Stimulated activated CD4-positive, alpha-beta T cell treated with anti-CD3 and anti-CD28 coated beads, TNF-alpha, amount 100 ng/mL, for 4 hours (primary cell): ENCODE measurements at places on chromosomes 11 and 22.

GRCh38 chr11:112697391-112698178, 263.6 kb upstream of the NCAM1 start:
- no peak for DNase-seq

DNA sequence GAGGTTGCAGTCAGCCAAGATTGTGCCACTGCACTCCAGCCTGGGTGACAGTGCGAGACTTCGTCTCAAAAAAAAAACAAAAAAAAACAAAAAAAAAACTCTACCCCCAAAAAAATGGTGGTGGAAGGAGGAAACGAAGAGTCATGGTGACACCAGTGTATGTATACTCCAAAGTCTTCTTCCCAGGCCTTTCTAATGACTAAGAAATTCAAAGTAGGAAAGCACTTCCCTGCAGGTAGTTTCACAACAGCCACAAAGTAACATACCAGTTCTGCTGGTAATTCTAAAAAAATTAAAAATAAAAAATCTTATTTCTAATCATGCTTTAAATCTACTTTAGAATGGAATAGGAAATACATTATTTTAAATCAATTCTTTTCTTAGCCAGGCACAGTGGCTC, 72.6 kb downstream of the DENND5A start:
- DNase-seq = no peak

GRCh38 chr22:42621505-42622002, 6.9 kb upstream of the POLDIP3 start:
- peak; percentile 23 for DNase-seq

DNA sequence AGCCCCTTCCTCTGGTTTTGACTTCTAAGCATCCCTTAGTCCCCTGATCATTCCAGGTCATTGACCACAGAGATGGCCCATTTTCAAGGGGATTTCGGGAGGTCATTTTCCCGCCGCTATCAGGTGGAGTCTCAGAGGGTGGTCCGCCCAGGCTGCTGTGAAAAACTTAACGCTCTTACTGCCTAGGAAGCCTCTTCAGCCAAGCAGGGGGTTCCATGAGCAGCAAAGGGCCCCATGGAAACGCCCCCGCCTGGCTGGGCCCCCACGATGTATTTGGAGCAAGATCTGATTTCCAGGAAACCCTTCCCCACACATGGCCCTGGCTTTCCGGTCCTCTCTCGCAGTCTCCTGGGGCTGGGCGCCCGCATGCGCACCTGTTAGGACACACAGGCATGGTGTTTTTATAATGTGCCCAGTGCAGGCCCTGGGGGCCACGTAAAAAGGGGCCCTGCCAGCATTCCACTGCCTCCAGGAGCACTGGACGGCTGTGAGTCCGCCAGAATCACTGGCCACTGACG, 32.5 kb downstream of the ANO1 start:
- DNase-seq = no peak

GRCh38 chr11:74923125-74923524, 25.8 kb downstream of the XRRA1 start:
- DNase-seq = no peak

GRCh38 chr11:30956751-30957150, 370.6 kb upstream of the MPPED2 start:
- DNase-seq = no peak

- no peak for DNase-seq
Observed at GRCh38 chr11:8039530-8040260, 41.3 kb upstream of the TUB start.

DNA sequence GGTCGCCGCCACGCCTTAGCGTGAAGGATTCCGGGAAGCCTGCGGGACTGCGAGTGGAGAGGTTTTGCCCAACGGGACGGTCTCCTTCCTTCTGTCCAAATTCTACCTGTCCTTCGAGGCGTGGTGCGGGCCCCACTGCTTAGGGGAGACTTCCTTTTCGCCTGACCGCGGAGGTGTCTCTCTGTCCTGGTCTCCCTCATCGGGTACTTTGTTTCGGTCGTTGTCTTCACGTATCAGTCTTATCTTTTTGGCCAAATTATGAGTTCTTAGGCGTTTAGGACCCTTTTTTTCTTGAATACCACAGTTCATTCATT, 388 bp downstream of the HINFP start:
- DNase-seq = no peak

GRCh38 chr22:33524511-33525260, 395.6 kb downstream of the LARGE1 start:
- no peak for DNase-seq

DNA sequence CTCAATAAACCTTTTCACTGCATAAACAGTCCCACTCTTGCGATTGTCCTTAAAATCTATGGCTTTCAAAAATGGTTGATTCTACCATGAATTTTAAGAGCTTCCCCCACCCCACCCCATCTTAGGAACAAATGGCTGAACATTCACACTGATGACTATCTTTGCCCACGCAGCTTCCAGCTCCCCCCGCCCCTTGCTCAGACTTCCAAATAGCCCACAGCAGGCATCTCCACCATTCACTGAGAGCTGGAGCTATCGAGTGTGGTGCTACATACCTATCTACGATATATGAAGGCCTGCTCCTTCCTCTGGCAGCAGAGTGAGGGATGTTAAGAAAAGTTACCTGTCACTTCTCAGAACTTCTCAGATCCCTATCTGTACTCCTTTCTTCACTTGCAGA, 26.7 kb downstream of the EIF3F start:
- DNase-seq = no peak

DNA sequence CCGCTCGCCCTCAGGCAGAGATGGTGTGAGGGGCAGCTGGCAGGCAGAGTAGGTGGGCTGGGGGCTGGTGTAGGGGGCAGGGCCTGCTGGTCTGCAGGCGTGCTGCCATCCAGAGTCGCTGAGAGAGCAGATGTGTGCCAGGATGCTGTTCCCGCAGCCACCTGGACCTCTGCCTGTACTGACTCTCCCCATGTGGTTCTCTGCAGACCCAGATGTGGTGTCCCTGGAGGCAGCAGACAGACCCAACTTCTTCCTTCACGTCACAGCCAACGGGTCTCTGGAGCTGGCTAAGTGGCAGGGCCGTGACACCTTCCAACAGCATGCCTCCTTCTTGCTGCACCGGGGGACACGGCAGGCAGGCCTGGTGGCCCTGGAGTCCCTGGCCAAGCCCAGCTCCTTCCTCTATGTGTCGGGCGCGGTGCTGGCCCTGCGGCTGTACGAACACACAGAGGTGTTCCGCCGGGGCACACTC, 58.6 kb downstream of the OTOG start:
- no peak for DNase-seq

DNA sequence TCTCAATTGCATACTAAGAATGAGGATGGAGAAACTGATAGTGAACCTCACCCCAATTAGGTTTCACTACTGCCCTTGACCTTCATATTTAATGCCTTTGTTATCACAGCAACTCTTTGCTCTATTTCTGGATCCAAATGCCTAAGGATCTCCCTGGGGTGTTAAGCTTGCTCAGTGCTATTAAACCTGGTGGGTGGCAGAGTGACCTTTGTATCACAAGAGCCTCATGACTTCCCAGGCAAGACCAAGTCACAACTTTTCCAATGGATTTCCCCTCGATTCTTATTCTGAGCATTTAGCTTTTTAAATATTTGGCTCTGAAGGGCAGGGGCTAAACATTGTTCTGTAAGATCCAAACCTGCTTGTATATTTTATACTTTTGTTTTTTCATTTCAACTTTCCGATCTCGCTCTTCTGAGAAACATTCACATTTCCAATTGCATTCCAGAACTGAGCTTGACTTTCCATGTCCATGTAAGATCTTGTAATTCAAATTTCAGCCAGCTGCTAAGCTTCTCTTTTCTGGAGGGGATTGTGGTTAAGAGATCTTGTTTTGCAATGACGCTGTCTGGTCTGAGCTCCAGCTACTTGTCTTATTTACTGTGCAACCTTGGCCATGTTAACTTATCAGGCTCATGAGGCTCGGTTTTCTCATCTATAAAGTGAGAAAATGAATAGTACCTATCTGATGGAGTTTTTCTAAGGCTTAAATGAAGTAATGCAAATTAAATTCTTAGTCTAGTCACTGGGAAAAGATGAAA, 6.4 kb upstream of the EHF start:
- DNase-seq = no peak

- DNase-seq = no peak
Observed at GRCh38 chr11:1959786-1960185, 12.7 kb downstream of the MRPL23 start.

GRCh38 chr11:87391496-87391895, 353.8 kb downstream of the TMEM135 start:
- DNase-seq = no peak

- no peak for DNase-seq
Observed at GRCh38 chr22:37557321-37558001, 2.8 kb upstream of the CDC42EP1 start.

- no peak for DNase-seq
Observed at GRCh38 chr11:47355283-47356128, 3.0 kb upstream of the MYBPC3 start.

GRCh38 chr11:21104641-21105040, 435.3 kb downstream of the NELL1 start:
- DNase-seq = no peak

DNA sequence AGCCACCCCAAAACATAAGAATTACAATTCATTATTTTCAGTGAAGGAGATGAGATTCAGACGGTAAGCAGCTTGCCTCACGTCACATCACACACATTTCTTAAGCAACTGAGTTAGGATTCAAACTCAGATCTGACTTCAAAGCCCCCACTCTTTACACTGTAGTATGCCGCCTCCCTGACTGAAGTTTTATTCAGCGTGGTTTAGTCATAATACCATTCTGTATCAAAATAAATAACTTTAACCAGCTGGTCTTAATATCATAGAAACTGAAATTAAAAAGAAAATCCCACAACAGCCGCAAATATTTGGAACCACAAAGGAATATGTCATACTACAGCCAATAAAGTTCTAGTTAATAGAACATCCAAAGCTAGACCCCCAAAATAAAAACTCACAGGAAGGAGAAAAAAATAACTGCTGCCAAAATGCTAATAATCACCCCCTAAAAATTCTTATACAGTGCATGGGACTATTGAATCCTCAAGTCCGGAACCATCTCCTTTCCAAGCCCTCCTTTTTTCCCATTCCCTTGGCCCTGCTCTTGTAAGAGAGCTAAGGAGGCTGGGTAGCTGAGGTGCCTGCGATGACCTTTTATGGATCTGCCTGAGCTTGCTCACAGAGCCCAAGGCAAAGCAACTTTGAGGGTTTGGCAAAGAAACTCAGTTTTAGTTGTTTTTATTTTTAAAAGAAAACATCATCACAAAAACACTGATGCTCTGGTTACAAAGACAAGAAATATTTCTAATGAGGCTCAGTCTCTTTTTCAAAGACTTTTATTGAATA, 334.5 kb downstream of the TTC28 start:
- no peak for DNase-seq

DNA sequence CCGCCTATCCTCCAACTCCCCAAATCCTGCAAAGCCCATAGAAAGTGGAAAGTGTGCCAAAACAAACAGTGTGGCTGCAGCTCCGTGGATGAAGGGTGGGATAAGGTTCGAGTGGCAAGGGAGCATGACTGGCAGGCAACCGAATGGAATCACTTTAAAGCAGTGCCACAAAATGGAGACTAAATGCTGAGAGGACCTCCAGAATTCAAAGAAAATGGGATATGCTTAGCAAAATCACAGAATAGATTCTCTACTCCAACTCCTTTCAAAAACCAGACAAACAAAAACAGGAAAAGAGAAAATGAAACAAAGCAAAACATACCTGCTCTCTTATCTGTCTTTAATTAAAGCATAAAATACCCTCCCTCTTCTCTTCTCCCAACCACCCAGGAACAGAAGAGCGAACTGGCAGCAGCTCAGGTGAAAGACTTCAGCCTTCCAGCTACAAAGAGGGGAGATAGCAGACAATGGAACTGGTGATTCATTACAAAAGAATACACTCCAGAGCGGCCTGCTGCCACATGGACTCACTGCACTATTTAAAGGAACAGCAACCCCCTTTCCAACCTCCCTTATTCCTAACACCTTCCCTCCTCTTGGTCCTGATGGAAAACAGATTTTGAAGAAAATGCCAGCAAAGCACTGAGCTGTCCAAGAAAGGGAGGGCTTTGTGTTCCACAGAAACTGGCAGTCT, 118.5 kb downstream of the APOL5 start:
- DNase-seq = no peak

DNA sequence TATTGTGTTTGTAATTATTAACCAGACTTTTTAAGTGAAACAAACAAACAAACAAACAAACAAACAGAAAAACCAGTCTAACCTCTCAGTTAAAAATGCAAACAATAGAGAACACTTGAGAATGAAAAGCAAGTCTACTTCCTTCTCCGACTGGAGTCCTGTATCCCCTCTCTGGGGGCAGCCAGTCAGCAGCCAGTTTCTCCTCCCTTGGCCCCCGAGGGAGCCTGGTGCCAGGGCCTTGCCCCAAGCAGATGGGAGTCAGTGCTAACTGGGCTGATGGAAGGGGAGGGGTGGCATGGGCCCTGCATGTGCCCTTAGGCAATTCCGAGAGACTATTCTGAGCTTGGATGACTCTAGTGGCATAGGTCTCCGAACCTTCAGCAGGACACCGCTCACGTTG, 137.2 kb downstream of the GRIK4 start:
- DNase-seq = no peak

- peak; percentile 94 for DNase-seq
Observed at GRCh38 chr11:66466225-66467033, at the start of gene PELI3. Gene PELI3 (plus strand): TSS chr11:66466905. CDS start chr11:66468129, 1,224 bp downstream.

- no peak for DNase-seq
Observed at GRCh38 chr11:112172362-112172994, 2.8 kb upstream of the BCO2 start.

- DNase-seq = no peak
Observed at GRCh38 chr11:66082946-66083698, 13.1 kb downstream of the PACS1 start.

DNA sequence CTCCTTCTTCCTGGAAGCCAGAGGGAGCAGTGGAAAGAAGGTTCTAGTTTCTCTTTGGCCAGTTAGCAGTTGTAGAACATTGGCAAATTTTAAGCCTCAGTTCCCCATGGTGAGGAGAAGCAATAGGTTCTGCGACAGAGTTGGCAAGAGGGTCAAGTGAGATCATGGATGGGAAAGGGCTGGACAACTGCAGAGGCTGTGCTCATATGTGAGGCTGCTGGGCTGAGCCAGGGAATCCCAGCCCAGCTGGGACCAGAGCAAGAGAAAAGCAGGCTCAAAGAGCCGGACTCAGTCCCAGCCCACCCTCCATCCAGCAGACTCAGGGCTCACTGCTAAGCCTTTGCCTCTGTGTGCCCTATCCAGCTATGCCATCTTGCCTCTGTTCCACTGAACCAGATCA, 66.8 kb upstream of the MYOD1 start:
- DNase-seq = no peak

- peak; percentile 13 for DNase-seq
Observed at GRCh38 chr11:121418625-121419114, 33.4 kb upstream of the SORL1 start.

DNA sequence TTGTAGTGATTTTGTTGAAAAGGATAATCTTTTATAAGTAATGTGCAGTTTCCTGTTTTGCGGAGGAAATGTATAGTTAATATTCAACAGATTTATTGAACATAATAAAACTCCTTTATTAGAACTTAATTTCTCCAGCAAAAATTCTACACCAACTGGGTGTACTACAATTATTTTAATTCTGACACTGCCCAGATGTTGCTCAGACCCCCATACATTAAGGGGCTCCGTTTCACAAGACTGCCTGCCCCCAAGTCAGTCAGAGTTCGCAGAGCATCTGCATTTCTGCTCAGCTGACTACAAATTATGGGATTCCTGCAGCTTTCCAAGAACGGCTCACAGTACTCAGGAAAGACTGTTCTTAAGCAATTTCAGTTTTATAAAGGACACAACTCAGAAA, 6.2 kb downstream of the CEP57 start:
- no peak for DNase-seq

GRCh38 chr22:49699928-49700498, 127.7 kb downstream of the BRD1 start:
- DNase-seq = no peak

GRCh38 chr22:17120281-17120680, 879 bp downstream of the TMEM121B start:
- peak; percentile 29 for DNase-seq
